CD4-positive, alpha-beta T cell treated with Interleukin-1 beta for 1 hour (primary cell): ENCODE measurements at places on chromosomes 1 and 21.

GRCh38 chr1:243343970-243344937 is 88.4 kb downstream of the SDCCAG8 start:
- DNase-seq, result no peak

DNA sequence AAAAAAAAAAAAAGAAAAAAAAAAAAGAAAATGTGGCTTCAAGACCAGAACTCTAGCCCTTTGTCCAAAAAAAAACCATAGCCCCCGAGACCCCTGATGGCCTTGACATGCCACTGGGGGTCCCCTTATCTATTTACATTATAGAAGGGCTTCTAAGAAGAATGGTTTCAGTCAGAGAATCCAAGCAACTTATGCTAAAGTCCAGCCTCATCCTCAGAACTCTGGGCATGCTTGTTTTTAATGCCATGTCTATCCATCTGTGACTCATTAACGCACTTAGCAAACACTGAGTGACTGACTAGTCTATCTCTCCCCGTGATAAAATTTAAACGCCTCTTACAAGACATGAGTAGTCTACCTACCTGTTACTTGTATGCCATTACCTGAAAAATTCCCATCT is 29.3 kb downstream of the ERG start:
- no peak for DNase-seq

- DNase-seq, result no peak
Observed at GRCh38 chr21:37407719-37408420, 41.3 kb downstream of the DYRK1A start.

- DNase-seq, result no peak
Observed at GRCh38 chr1:8013399-8013798, 12.7 kb downstream of the ERRFI1 start.

DNA sequence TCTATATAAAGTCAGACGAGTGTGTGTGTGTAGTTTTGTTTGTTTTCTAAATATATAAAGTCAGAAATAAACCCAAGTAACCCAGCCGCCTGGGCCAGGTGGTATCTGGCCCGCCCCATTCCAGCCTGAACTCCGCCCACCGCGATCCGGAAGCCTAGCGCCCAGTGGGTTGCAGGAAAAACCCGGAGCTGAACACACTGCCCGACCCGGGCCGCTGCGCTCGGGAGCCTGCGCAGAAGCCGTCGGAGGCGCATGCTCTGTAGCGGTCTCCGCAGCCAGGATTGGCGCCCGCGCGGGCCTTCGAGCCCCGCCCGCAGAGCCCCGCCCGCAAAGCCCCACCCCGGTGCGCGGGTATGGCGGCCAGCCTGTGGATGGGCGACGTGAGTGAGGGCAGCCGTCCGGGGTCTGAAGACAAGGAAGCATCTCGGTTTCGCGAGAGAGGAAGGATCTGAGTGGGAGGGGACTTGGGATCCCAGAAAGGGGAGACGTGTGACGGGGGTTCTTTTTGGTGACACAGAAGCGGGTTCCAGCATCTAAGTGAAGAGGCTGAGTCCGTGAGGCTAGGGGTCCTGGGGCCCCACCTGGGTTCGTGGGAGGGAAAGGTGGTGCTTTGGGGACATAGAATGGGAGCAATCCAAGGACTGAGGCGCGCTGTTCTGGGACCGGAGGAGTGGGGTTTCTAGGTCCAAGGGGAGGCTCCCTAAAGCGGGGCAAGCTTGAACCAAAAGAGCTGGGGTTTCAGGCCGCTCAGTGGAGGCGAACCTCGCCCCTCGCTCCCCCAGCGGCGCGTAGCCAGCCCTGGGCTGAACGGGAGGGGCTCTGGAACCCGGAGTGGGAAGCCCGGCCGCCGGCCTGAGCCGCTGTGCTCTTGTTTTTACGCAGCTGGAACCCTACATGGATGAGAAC is at the start of gene TRNAU1AP:
TRNAU1AP (plus strand) TSS at position 328 of the 906 bp plus-strand sequence; CDS start at position 354, 26 bp downstream.
- DNase-seq, result peak; percentile 98

GRCh38 chr1:77060000-77060399 is 159.2 kb downstream of the PIGK start:
- DNase-seq, result no peak

DNA sequence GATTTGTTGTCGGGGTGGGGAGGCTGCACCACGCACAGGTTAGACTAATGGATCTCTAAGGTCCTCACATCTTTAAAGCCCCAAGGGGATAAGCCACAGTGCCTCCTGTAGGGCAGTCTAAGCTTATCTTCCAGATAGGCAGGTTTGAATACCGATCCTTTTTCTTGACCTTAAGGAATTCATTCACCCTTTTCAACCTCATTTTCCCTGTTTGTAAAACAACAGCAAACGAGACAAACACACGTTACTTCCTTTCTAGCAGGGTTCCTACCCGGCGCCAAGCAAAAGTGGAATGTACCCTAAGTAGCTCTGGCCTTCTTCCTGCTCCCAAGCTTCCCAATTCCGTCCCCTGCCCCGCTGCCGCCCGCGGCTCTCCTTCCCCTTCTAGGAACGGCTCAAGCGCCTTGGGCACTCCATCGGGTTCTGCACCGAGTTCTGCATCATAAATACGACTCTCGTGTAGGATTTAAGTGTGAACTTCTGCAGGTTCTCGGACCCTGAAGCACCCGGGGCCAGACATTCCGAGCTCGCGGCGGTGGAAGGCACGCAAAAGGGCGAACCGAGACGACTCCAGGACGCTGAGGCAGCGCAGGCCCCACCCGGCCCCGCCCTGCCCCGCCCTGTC is 548 bp upstream of the CDC20 start:
- peak; percentile 24 for DNase-seq

- DNase-seq, result no peak
Observed at GRCh38 chr1:188825471-188825870, 1652.2 kb downstream of the BRINP3 start.

- no peak for DNase-seq
Observed at GRCh38 chr1:175646439-175647209, 96.8 kb downstream of the TNR start.

GRCh38 chr1:78006521-78006920 is 1.8 kb downstream of the DNAJB4 start:
- no peak for DNase-seq

GRCh38 chr21:32599091-32599490 is 13.1 kb downstream of the CFAP298 start:
- no peak for DNase-seq

- no peak for DNase-seq
Observed at GRCh38 chr1:98662356-98662670, 792 bp downstream of the SNX7 start.

GRCh38 chr21:42539931-42540343 is 26.3 kb downstream of the SLC37A1 start:
- no peak for DNase-seq

GRCh38 chr1:230877146-230877923 is 9.0 kb upstream of the C1orf198 start:
- DNase-seq, result no peak

DNA sequence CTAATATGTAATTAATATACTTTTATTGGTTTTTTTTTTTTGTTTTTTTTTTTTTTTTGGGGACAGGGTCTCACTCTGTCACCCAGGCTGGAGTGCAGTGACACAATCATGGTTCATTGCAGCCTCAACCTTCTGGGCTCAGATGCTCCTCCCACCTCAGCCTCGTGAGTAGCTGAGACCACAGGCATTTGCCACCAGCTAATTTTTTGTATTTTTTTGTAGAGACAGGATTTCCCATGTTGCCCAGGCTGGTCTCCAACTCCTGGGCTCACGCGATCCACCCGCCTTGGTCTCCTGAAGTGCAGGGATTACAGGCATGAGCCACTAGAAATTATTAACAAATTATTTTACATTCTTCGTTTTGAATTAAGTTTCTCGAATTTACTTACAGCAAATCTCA is 16.8 kb upstream of the POGZ start:
- no peak for DNase-seq

GRCh38 chr1:237316352-237316751 is 274.4 kb downstream of the RYR2 start:
- no peak for DNase-seq

DNA sequence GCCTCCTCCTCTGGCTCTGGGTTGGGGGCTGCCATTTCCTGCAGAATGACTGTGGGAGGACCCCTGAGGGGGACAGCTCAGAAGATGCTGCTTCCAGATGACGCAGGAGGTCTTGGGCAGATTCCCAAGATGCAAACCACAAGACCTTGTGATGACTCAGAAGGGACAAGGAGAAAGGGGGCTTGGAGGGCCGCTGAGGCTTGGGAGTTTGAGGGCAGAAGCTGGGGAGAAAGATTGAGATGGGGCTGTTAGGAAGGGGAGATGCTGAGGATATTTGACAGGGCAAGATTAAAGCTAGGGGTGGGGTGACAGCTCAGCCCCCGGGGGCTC is 7.5 kb downstream of the PTPRU start:
- no peak for DNase-seq

DNA sequence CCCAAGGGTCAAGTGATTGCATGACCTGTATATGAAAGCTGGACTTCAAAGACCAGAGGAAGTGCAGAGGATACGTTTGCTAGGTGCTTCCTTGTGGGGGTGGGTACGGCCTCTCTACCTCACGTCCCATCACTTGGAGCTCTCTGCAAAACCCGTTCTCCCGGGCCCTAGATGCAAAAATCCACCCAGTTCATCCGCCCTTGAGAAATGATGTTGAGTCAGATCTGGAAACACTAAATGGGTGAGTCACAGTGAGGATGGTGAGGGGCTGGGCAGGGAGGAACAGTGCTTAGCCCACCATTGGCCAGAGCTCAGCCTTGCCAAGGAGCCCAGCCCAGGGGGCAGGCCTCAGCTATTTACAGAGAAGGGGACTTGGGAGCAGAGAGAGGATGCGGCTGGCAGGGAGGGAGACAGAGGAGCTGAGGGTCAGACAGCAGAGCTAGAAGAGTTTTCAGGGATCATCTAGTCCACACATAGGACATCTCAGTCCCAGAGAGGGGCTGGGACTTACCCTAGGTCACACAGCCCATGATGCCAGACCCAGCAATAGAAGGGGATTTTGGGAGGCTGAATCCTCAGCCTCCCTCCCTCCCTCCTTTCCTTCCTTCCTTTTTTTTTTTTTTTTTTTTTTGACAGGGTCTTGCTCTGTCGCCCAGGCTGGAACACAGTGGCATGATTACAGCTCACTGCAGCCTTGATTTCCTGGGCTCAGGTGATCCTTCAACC is 14.6 kb downstream of the ARHGEF10L start:
- no peak for DNase-seq

DNA sequence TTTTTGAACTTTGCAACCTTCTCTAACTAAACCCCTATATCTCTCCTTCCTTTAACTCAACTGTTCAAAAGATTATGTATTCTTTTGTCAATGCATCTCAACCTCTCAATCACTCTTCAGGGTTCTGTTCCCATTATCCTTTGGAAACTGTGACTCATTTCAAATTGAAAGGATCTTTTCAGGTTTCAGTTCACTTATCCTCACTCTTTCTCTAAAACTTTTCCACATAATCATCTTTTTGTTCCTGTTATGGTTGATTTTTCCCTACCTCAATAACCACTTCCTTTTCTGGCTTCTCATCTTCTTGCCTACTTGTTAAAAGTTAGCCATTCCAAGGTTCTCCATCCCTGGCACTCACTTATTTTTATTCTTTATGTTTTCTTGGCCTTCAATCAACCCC is 56.2 kb upstream of the NUF2 start:
- no peak for DNase-seq

DNA sequence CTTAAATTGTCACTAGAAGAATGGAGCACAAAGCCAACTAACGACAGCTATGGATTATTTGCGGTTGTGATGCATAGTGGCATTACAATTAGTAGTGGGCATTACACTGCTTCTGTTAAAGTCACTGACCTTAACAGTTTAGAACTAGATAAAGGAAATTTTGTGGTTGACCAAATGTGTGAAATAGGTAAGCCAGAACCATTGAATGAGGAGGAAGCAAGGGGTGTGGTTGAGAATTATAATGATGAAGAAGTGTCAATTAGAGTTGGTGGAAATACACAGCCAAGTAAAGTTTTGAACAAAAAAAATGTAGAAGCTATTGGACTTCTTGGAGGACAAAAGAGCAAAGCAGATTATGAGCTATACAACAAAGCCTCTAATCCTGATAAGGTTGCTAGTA is 13.5 kb downstream of the USP1 start:
- no peak for DNase-seq

DNA sequence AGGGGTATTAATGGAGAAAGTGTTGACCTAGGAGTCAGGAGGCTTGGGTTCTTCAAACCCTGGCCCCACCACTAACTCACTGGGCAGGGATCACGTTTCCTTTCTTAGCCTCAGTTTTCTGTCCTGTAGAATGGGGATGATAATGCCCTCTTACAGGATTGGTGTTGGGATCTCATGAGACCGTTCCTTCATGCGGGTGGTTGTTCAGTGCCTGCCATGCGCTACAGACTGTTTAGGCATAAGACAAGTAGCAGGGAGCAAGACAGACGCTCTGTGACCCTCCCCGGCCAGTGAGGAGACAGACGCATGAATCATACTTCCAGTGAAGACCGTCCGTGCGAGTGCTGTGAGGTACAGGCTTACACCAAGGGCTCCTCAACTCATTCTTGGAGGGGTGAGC is 81.7 kb downstream of the MAN1C1 start:
- no peak for DNase-seq

DNA sequence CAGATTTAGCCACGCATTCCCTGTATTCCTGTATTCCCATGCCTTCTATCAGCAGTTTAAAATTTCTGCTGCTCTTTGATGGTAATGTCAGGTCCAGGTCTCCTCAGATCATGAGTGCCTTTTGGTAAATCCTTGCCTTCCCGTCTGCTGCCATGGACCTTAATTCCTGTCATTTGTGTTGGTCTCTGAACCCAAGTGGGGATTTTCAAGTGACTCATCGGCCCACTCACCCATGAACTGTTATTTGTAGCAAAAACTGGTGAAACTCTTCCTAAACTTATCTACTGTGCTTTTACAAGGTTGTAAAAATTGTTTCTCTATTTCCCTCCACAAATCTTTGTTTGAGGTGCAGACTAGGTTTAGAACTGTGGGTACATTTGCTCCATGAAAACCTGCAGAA is 47.4 kb downstream of the ACTN2 start:
- DNase-seq, result no peak

GRCh38 chr1:213200630-213201029 is 149.6 kb downstream of the RPS6KC1 start:
- DNase-seq, result no peak

DNA sequence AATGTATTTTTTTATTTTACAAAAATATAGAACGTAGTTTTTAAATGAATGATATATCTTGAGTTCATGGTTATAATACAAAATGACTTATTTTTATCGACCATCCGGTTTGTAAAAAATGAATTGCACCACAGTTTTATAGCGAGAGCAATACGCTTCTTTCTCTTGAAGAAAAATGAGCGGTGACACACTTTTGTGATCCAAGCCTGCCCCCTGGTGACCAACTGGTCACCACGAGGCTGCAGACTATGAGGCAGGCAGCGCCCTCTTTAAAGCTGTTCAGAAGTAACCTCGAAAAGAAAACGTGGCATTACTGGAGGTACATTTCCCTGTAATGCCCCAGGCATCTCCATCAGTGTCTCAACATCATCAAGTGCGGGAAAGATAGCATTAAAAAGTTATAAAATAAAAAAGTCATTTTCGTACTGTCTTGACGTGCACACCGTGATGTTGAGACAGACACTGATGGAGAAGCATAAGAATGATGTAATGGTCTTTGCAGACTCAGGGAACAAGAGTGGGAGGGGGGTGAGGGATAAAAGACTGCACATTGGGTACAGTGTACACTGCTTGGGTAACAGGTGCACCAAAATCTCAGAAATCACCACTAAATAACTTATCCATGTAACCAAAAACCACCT is 734.2 kb upstream of the ADAMTS5 start:
- DNase-seq, result peak; percentile 43

- DNase-seq, result no peak
Observed at GRCh38 chr1:155942578-155943141, 1.2 kb downstream of the RXFP4 start.
